ENCODE measurements at places on chromosomes 11 and 22.

DNA sequence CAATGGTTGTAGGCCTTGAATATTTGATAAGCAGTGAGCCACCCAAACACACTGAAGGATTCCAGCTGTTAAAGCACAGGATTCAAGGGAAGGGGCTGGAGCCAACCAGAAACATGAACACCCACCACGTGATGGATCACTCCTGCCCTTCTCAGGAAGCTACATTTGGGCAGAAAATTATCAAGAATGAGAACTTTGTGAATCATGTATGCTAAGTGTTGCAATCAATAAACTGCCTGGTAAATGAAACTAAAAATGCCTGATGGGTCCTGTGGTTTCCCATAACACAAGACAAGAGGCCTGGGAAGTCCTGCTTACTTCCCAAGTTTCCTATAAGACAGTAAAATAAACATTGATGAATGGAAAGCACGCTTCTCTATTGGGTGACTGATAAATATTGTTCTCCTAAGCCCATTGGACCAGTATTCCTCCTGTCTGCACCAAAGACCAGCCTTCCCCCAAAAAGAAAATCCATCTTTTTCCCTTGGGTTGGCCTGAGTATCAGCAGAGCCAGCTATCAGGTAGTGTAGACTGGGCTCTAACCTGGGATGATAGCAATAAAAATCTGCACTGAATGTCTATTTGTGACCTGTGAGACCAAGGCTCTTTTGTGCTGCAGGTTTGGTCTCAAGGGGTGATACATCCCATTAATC is 98.4 kb downstream of the CCDC83 start:
- DNase-seq = no peak

DNA sequence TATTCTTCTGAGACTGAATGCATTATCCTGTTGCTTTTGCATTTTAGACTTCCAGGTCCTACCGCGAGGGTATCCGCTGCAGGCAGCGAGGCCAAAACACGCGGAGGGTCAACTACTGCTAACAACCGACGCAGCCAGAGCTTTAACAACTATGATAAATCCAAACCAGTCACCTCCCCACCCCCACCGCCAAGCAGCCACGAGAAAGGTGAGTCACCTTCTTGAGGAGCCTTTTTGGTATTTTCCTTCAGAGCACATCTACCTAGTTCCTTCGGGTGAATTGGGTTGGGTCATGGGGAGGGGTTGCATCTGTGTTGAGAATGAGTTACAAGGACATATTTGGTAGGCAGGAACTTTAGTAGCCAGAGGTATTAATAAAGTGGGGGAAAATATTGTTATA is 179.8 kb downstream of the NAV2 start:
- no peak for DNase-seq

- DNase-seq = peak; percentile 3
Measured at GRCh38 chr11:81005595-81005994, 1564.8 kb upstream of the TENM4 start.

- DNase-seq = no peak
Measured at GRCh38 chr11:94800414-94800813, 32.3 kb downstream of the AMOTL1 start.

GRCh38 chr22:22214819-22215329 is 29.7 kb upstream of the VPREB1 start:
- DNase-seq = no peak

GRCh38 chr11:44472916-44473315 is 92.5 kb upstream of the CD82 start:
- DNase-seq = no peak

DNA sequence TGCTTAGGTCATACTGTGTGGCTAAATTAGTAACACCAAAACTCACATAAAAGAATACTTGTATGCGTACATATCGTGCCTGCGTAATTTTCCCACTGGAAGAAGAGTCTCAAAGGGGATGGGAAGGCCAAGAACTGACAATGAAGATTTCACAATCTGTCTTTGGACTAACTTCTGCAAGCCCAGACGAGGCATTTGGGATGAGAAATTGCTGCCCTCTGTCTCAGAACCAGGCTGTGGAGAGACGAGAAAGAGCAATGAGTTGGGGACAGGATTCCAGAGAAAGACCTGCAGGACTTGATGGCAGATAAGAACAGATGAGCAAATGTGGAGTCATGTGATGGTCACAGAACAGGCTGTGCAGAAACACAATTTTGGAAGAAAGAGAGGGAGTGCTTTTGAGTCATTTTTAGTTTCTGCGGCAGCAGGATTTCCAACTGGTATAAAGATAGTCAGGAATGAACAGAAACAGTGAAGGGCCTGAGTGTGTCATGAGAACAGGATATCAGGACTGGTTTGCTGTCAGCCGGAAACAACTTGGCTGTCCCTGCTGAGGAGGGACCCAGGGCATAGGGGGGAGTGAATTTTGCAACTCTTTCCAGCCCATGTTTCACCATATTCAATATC is 82.7 kb upstream of the CTSC start:
- DNase-seq = peak; percentile 57

GRCh38 chr22:33757041-33757801 is 163.1 kb downstream of the LARGE1 start:
- DNase-seq = no peak

GRCh38 chr11:110757066-110757465 is 44.8 kb upstream of the ARHGAP20 start:
- DNase-seq = no peak

Data from suppressor macrophage (primary cell).